Temporal lobe (tissue), 4 donors: ENCODE measurements at places on chromosomes 16 and 17. TPM values are rescaled to one million over a fixed set of nuclear protein-coding genes. Genes with fewer than 3 reads are reported as not detected.

ATP6V0C gene
- 14.8 TPM for total RNA-seq

KLHL10 gene
- total RNA-seq, result 0.25 TPM

MYL11 gene
- not detected for total RNA-seq

ST6GALNAC2 gene
- total RNA-seq, result not detected

TMEM100 gene
- 3.9 TPM for total RNA-seq

YBX2 gene
- total RNA-seq, result 1.2 TPM

LPCAT2 gene
- total RNA-seq, result 2.5 TPM

MRC2 gene
- total RNA-seq, result 21.1 TPM
